ENCODE measurements at places on chromosomes 3 and 15. TPM values are rescaled to one million over a fixed set of nuclear protein-coding genes. Genes with fewer than 3 reads are reported as not detected.

- H3K36me3 ChIP-seq: peaks cover 7% of the 10 kb centered on the region
- DNase-seq: no peak
- peaks cover 13% of the 10 kb centered on the region for H3K4me1 ChIP-seq
- H3K27ac ChIP-seq: peak overlapping the region; percentile 29
- H3K4me3 ChIP-seq: no peak overlapping the region
These were observed 44.5 kb upstream of the FNDC3B start for GRCh38 chr3:171994646-171995428.

- DNase-seq: no peak
- no peak overlapping the region for H3K4me3 ChIP-seq
- no peak overlapping the region for H3K27ac ChIP-seq
- H3K36me3 ChIP-seq: no peaks in the 10 kb centered on the region
These were observed 433.8 kb upstream of the SUCLG2 start for GRCh38 chr3:68088216-68088615.

Gene SLC22A14
- 0.18 TPM for total RNA-seq

DNA sequence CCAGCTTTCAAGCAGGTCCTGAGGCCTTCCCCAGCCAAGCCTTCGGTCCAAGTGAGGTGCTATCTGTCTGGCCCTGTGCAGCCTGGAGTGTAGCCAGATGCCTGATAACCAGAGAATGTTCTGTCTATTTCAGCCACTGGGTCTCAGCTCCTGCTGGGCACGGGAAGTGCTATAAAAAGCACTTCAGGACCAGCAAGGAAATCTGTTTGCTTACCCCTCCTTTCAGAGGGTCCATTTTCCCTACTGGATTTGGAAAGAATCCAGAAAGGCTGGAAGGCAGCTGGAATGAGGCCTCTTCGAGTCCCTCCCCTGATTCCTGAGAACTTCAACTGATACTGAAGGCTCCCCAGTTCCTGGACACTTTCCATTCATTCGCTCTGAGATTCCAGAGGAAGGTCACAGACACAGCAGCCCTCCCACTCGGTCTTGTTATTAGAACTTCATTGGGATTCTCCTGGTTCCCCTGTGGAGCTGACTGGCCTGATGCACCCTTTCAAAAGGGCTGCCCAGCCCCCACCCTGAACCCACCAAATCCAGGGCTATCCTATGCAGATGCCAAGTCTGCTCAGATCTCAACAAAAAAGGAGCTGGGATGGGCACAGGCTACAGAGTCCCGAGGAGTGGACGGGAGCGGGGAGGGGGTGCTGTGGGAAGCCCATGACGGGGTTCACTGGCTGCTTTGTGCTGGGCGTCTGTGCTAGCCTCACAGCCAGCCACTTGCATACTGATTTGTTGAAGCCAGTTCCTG lies 70.4 kb downstream of the UMPS start:
- no peak for DNase-seq
- H3K36me3 ChIP-seq: peaks cover 3% of the 10 kb centered on the region
- H3K27me3 ChIP-seq: no peaks in the 10 kb centered on the region
- no peak overlapping the region for H3K27ac ChIP-seq
- no peak overlapping the region for H3K4me3 ChIP-seq
- no peaks in the 10 kb centered on the region for H3K4me1 ChIP-seq

- peaks cover 1% of the 10 kb centered on the region for H3K4me1 ChIP-seq
- no peaks in the 10 kb centered on the region for H3K36me3 ChIP-seq
- H3K27ac ChIP-seq: no peak overlapping the region
- H3K4me3 ChIP-seq: no peak overlapping the region
These were observed 21.2 kb downstream of the IL5RA start for GRCh38 chr3:3089017-3089416.

DNA sequence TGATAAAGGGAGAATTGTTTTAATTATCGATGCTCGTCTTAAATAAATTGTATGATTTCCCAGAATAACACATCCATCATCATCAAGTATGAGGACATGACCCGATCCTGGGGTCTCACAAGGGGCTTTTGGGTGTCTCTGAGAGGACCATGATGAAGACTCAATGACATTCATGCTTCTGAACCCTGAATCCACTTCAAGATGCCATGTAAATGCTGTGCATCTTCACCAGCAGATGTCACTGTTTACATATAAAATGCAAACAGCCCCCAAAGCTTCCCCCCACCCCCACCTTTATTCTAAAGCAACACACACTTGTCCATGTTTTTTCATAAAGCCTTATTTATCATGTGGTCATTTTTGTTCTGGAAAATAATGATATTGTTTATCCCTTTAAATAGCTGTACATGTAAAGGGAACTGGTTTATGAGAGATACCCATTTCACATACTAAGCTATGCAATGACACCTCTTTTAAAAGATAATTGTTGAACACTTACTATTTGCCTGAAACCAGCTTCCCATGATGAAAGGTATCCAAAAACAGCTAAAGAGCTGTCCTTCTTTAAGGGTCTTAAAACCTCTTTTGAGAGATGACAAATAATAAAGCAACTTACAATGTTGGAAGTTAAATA lies 69.7 kb upstream of the UBE3A start:
- H3K4me1 ChIP-seq: no peaks in the 10 kb centered on the region
- DNase-seq: no peak
- no peaks in the 10 kb centered on the region for H3K27me3 ChIP-seq
- no peaks in the 10 kb centered on the region for H3K36me3 ChIP-seq

GRCh38 chr3:127013181-127013580 lies 30.3 kb downstream of the PLXNA1 start:
- peaks cover 12% of the 10 kb centered on the region for H3K4me1 ChIP-seq
- H3K4me3 ChIP-seq: no peak overlapping the region
- DNase-seq: no peak
- peaks cover 11% of the 10 kb centered on the region for H3K36me3 ChIP-seq

DNA sequence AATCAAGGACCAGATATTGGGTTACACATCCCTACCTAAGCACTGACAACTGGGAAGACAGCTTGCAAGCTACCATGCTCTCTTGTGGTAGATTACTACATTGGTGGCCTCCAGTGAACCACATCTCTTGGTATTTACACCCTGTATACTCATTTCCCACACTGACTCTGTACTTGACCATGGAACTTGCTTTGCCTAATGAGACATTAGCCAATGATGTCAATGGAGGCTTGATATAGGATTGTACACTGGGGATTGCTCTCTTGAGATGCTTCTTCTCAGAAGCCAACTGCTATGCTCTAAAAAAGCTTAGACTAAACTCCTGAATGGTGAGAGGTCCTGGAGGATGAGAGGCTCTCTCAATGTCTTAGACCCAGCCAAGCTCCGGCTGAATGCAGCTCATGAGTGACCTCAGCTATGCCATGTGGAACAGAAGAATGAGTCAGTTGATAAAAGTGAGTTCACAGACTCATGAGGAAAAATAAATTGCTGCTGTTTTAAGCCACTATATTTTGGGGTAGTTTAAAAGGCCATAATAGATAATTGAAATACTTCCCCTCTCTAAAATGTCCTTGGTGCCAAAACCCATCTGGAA lies 61.5 kb upstream of the GALNT15 start:
- no peak for DNase-seq
- H3K27me3 ChIP-seq: no peaks in the 10 kb centered on the region
- no peaks in the 10 kb centered on the region for H3K36me3 ChIP-seq
- no peak overlapping the region for H3K4me3 ChIP-seq
- no peak overlapping the region for H3K27ac ChIP-seq

GRCh38 chr3:39184081-39184967 lies 8.1 kb downstream of the XIRP1 start:
- no peak for DNase-seq
- no peak overlapping the region for H3K4me3 ChIP-seq
- peaks cover 13% of the 10 kb centered on the region for H3K4me1 ChIP-seq
- H3K27ac ChIP-seq: no peak overlapping the region
- H3K27me3 ChIP-seq: peaks cover 2% of the 10 kb centered on the region

Gene PLA2G4D
- not detected for total RNA-seq

DNA sequence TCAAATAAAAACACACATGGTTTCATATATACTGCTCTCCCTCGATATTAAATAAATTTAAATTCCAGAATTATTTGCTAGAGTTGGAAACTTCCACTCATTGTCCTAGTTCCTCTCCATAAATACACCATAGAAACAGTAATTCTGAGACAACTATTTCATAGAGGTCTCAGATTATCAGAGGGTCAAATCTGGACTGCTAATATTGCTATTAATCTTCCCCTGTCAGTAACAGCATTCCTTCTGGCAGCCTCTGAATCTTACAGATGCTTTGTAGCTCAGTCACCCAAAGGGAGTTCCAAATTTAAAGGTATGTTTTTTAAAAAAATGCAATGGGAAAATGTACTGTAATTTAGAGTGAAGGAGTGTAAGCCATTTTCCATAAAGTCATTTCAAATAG lies 428.8 kb downstream of the PYDC2 start:
- H3K4me3 ChIP-seq: no peak overlapping the region
- H3K4me1 ChIP-seq: peaks cover 16% of the 10 kb centered on the region
- no peaks in the 10 kb centered on the region for H3K36me3 ChIP-seq
- DNase-seq: no peak
- no peaks in the 10 kb centered on the region for H3K27me3 ChIP-seq

DNA sequence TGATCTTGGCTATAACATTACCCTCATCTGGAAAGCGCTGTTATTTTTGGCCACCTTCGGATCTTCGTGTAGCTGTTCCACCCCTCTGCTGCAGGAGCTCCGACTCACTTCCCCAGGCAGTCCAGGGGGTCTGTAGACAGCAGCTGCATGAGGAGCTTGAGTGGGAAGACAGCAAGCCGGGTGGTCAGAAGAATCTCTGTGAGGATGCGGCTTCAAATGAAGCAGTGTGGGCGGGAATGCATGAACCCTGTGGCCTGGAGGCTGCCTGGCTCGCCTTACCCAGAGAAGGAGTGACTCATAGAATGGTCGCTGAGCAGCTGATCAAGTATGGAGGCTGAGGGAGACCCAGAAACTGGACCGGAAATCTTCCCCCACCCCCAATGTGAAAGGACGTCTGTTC lies 45.2 kb upstream of the NR2F2 start:
- no peak for DNase-seq
- H3K27ac ChIP-seq: no peak overlapping the region
- H3K27me3 ChIP-seq: peaks cover 3% of the 10 kb centered on the region
- peaks cover 5% of the 10 kb centered on the region for H3K36me3 ChIP-seq
